ENCODE measurements at places on chromosomes 7 and 10.

DNA sequence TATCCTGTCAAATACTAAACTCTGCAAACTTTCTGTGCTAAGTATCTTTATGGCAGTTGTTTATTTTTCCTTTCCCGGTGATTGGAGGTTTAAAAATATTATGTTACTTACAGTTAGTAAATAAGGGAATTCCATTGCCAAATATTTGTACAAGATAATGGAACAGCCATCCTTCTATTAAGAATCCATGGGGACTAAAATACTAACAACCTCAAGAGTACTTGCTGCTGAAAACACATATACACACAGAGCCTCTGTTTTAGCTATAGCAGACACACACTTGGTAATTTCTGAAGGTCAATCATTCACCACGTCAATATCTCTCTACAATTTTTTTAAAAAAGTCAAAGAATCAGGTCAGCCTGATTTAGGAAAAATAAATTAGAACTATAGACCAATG lies 32.4 kb downstream of the TSPAN12 start:
- no peak for DNase-seq

GRCh38 chr10:78336402-78336791 lies 302.7 kb downstream of the RPS24 start:
- no peak for DNase-seq

GRCh38 chr7:98294798-98295382 lies 13.4 kb downstream of the BRI3 start:
- DNase-seq = peak; percentile 30

- no peak for DNase-seq
Observed at GRCh38 chr7:133273227-133273626, 20.3 kb downstream of the EXOC4 start.

GRCh38 chr10:89668386-89669071 lies 23.5 kb upstream of the PANK1 start:
- no peak for DNase-seq

GRCh38 chr7:5766321-5766761 lies 15.1 kb downstream of the RNF216 start:
- DNase-seq = no peak

DNA sequence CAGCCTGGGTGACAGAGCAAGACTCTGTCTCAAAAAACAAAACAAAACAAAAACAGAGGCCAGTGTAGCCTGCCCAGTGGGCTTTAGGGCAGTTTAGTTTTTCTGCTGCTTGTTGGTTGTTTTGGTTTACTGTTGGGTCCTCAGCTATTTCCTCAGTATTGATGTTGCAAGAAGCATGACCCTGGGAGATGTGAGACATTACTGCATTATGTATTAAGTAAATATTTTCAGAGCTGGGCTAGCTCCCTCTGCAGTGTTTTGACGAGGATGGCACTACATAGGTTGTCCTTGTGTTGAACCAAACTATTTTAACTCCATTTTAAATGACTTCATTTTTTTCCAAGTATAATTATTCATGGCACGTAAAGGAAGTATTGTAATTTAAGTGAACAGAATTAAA lies 4.8 kb downstream of the AKAP9 start:
- no peak for DNase-seq

- DNase-seq = no peak
Observed at GRCh38 chr7:158828133-158829020, 932 bp downstream of the ESYT2 start.

DNA sequence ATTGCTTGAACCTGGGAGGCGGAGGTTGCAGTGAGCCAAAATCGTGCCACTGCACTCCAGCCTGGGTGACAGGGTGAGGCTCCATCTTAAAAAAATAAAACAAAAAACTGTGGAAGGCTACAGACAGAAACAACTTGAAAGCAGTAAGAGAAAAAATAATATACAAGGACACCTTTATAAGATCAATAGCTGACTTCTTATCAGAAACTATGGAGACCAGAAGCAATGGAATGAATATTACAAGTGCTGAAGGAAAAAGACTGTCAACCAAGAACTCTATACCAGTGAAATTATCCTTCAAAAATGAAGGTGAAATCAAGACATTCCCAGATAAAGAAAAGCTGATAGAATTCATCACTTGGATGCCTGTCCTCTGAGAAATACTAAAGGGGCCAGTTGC lies 49.0 kb downstream of the RBAK start:
- DNase-seq = no peak

DNA sequence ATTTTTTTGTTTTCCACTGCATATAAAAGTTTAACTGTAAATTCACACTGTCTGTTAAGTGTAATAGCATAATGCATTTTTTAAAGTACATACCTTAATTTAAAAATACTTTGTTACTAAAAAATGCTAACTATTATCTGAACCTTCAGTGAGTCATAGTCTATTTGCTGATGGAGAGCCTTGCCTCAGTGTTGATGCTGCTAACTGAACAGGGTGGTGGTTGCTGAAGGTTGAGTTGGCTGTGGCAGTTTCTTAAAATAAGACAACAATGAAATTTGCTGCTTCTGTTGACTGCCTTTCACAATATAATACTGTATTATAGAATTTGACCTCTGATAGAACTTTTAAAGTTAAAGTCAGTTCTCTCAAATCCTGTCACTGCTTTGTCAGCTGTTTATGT lies 72.3 kb upstream of the GATAD1 start:
- no peak for DNase-seq

GRCh38 chr10:92789786-92790185 lies 58.5 kb upstream of the EXOC6 start:
- DNase-seq = no peak
